SK-N-DZ (cell line): ENCODE measurements at places on chromosomes 4 and X.

DNA sequence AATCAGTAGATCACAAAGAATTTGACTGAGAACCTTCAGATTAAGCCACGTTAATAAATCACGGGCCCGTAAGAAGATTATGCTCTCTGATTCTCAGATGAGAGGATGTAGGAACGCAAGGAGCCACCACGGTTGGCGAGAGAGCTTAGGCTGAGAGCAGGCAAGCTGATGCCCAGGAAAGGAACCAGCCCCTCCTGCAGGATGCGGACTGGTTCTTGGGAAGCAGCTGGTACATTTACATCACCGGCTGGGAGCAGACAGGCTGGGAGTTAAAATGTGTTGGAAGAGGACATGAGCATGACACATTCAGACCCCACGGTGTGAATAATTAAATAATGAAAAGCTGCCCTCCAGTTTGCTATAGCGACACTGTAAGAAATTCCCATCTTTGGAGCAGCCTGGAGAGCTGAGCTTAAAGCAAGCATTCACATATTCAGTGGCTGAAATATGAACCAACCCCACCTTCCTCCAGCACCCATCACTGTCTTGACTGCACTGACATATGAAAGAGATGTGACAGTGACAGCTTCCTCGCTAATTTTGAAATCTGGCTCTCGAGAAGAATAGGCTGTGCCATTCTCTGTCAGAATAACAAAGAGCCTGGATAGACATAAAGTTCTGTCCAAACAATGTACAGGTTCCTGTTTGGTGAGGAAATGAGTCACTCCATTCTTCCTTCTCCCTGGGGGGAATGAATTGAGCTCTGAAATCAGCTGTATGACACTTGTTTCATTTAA, 33.1 kb downstream of the LNX1 start:
- DNase-seq = peak; percentile 10

- DNase-seq = no peak
Observed at GRCh38 chrX:16205840-16206239, 38.6 kb downstream of the MAGEB17 start.

GRCh38 chr4:168386002-168386401, 67.5 kb upstream of the DDX60 start:
- DNase-seq = no peak

GRCh38 chr4:152185786-152186550, 349.9 kb downstream of the FBXW7 start:
- no peak for DNase-seq

DNA sequence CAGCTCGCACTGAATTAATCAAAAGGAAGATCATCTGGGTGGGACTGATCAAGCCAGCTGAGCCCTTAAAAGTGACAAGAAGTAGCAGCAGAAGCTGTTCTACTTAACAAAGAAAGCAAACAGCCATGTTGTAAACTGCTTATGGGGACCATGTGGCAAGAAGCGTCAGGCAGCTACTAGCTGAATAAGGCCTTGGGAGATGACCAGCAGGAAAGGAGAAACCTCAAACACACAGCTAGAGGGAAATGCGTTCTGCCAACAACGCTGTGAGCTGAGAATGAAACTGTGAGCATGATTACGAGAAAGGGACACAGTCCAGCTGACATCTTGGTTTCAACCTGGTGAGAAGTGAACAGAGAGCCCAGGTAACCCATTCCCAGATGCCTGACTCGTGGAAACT, 49.3 kb upstream of the FAM9A start:
- DNase-seq = no peak

DNA sequence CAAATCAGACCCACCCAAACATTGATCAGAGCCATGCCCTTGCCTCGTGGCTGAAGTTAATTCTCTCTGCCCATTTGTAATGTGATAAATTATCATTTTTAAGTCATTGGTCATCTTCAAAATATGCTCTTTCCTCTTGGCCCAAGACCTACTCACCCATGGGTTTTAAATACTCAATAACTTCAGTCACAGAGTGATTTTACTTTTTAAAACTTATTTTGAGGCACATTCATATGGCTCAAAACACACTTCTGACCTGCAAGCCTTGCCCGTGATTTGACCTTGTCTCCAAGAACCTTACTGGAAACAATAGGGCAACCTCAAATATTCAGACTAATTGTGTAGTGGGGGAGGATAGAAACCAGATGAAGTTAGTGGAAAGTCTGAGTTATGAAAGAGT, 176.2 kb upstream of the LNX1 start:
- DNase-seq = no peak
